Skeletal muscle cell (primary cell): ENCODE measurements at places on chromosomes 5 and 9.

DNA sequence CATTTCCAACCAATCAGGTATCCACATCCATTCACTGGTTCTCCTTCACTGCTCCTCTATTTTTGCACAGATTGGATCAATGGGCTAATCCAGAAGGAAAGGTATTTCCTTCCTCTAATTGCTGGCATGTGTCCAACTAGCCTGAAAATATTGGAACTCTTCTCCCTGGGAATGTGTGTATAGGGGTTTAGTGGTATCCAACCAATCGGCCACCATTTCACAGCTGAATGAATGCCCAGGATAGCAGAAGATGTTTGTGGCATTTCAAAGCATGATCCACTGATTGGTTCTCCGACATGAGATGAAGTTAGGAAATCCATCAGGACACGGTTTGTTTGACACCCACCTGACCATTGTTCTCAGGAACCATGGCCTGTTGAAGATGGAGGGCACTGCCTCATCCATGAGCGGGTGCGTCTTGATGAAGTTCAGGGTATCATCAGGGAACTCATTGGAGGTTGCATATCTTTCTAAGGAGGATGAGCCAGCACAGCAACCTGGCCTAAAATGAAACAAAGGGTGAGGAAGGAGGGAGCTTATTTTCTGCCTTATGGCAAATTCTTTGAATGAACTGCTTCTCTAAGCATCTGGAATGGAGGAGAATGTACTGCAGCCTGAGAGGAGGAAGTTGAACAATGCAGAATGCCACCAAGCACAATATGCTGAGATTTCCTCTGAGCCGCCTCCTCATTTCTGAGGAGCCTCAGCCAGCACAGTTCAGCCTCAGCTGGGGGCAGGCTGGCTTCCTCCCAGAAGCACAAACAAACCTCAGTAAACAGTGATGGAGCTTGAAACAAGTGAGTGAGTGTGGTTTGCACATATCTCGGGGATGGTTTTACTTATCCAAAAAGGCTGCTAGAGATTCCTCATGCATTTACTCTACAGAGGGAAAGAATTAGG is 94.6 kb downstream of the SEMA6A start:
- no peak for DNase-seq

GRCh38 chr5:172549696-172550095 is 91.4 kb upstream of the NEURL1B start:
- DNase-seq, result no peak

- no peak for DNase-seq
Measured at GRCh38 chr9:135391759-135392158, 87.8 kb upstream of the PPP1R26 start.

GRCh38 chr5:58469896-58470295 is 10.0 kb upstream of the PLK2 start:
- DNase-seq, result no peak

GRCh38 chr5:51185850-51186329 is 197.4 kb upstream of the ISL1 start:
- DNase-seq, result no peak

DNA sequence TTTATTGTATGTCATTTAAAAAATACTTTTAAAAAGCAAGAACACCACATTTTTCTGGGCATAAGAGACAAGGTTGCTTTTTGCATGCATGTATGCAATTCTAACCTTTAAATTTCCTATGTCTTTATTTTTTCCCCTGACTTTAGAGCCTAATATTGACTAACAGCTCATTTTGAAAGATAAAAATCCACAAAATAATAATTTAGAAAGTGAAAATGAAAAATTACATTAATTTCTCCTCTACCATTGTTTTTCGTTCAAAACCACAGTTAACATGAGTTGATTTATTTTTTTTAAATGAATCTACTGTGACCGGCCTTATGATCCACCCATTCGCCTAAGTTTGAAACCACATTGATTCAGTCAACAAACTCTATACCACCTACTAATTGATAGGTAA is 137.5 kb upstream of the CDKN2B start:
- DNase-seq, result no peak

DNA sequence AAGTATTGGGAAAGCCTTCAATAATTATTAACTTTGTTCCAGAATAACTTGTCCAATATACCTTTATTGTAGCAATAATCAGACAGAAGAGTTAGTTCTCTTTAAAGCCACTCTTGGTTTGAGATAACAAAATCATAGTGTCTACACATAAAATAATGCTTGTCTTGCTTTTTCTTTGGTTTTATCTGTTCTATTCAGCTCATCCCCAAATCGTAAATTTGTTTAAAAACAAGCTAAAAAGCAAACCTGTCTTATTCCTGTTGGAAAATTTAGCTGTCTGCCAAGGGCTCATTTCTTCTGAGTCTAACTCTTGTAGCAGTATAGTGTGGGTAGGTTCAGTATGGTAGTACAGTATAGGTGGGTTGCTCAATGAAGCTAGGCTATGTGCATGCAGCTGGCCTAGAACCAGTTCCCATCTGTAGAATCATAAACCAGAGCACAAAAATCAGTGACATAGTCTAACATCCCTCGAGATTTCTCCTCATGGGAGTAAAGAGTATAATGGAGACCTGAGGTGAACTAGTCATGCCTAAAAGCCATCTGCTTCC is 17.9 kb upstream of the APBA1 start:
- no peak for DNase-seq

DNA sequence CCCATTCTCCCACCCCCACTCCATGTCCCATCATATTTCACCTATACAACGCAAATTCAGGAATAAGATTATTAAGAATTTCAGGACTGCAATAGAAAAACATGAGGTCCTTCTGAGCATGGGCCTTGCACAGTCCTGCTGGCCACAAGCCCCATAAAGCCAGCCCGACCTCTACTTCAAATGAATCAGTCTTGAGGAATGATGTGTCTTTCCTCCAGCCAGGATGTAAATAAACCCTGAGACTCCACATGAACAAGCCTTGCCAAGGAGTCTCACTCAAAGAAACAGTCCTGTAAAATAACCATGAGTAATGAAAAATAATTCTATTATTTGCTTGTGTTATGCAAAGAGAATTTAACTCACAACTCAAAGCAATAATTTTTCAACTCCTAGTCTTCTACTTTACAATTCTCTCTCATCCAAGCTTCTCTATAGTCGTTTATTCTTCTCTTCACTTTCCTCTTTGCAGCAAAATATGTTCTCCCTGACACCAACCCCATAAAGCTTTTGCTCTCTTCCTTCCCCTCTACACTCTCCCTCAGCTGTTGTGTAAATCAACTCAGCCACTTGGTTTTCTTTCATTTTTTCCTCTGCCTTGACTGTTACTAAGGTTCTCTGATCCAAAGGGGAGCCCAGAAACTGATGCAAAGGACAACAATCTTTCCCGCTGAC is 140.1 kb upstream of the MOCS2 start:
- DNase-seq, result peak; percentile 91

DNA sequence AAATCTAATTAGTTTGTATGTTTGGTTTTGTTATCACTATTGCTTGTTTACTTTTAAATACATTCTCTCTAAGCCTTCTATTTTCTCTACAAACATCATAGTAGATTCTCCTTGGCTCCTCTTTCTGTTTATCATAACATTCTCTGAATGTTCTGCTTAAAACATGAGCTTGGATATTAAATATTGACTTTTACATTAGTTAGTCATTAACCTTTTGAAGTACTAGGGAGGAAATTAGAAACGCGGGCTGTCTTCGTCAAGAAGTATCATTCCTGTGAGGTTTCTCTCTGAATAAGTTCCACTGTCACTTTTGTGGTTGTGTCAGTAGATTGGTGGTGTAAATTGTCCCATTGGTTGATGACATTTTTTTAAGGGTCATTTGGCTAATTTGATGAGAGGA is 821.5 kb downstream of the EFNA5 start:
- no peak for DNase-seq

GRCh38 chr9:98002808-98003207 is 19.7 kb downstream of the ANP32B start:
- DNase-seq, result no peak

DNA sequence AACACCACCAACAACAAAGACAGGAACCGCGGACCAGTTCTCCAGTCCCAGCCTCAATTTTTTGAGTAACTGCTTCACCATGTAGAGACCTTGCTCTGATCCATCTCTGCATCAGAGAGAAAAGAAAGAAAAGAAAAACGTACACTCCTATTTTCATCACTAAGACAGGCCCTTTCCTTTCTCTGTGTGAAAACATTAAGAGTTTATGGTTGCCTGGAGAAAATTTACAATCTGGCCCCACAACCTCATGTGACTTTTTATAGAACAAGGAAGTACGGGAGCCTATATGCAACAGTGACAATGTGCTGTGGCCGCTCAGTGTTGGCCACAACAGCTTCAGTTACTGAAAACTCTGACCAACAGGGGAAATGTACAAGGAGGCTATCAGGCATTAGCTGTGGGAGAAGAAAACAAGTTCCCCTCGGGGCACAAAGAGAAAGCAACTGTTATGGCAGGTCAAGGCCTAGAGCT is 272.9 kb upstream of the PTGER4 start:
- no peak for DNase-seq

DNA sequence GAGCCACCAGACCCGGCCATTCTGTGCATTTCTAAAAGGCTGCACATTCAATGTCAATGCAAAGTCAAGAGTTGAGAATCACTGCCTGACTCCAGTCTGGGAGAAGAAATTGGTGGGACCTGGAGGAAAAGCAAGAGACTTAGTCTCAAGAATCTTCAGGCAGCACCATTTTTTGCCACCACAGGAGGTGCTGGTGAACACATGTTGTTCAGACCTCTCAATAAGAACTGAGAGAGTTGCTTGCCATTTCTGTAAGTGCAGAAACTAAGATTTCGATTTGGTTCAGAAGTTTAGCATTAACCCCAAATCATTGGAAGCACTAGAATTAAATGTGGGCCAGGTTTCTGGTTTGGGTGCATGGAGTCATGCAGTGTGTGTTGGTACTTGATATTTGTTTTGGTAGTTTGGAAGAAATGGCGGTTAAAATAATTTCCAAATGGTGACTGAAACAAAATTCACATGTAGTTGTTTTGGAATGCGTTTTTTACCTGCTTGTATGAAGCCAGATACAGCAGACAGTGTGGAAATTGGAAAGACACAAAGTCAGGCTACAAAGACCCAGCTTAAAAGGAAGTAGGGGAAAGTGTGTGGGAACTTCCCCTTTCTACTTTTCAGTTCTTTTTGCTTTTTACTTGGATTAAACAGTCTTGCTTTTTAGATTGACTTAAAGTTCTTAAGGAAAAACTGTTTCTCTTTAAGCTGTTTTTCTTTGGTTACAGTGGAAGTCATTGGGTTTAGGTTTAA is 20.4 kb downstream of the PDE8B start:
- DNase-seq, result no peak

GRCh38 chr5:102857076-102857818 is 102.1 kb downstream of the PAM start:
- DNase-seq, result no peak

- no peak for DNase-seq
Measured at GRCh38 chr5:161190086-161190485, 338.1 kb upstream of the ATP10B start.

GRCh38 chr5:85143138-85143537 is 758.5 kb upstream of the EDIL3 start:
- DNase-seq, result no peak

- peak; percentile 86 for DNase-seq
Measured at GRCh38 chr5:159184858-159185381, 24.4 kb downstream of the RNF145 start.

GRCh38 chr5:120465436-120465961 is 1.4 kb downstream of the PRR16 start:
- DNase-seq, result no peak

GRCh38 chr9:33787839-33788238 is 7.5 kb upstream of the PRSS3 start:
- DNase-seq, result no peak

DNA sequence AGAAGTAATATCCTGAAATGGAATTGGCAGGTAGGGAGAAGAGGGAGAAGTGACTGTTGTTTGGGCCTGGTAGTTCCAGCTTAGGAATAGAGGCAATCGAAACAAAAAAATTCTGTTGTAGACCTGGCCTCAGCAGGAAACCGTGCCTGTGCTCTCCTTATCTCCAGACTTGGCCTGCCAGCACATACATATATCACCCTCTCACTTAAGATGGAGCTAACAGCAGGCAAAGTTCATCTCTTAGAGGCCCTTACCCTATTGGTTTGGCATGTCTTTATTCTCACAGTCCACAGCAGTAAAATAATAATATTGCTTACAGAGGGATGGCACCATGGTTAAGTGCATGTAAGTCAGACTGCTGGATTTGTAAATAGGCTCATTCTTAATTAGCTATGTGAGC is 19.6 kb upstream of the TNC start:
- no peak for DNase-seq

GRCh38 chr5:102911973-102912372 is 156.9 kb downstream of the PAM start:
- DNase-seq, result peak; percentile 43

GRCh38 chr5:62742207-62742606 is 163.6 kb downstream of the LRRC70 start:
- DNase-seq, result no peak

GRCh38 chr5:101675510-101676219 is 620.4 kb downstream of the SLCO4C1 start:
- DNase-seq, result no peak

DNA sequence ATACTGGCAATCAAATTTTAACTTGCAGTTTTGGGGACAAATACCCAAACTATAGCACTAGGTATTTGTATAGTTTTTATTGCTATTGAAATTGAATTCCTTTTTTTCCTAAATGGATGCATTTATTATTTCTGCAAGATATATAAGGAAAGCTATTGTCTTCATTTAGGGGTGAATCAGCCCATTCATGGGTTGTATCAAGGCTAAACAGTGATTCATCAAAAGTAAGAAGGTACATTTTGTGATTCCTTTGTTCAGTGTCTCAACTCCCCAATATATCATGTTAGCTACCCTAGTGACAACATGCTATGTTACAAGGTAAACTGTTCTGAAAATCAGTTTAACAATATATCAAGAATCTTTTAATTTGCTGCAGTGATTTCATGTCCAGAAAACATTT is 185.7 kb downstream of the PLK2 start:
- DNase-seq, result no peak

DNA sequence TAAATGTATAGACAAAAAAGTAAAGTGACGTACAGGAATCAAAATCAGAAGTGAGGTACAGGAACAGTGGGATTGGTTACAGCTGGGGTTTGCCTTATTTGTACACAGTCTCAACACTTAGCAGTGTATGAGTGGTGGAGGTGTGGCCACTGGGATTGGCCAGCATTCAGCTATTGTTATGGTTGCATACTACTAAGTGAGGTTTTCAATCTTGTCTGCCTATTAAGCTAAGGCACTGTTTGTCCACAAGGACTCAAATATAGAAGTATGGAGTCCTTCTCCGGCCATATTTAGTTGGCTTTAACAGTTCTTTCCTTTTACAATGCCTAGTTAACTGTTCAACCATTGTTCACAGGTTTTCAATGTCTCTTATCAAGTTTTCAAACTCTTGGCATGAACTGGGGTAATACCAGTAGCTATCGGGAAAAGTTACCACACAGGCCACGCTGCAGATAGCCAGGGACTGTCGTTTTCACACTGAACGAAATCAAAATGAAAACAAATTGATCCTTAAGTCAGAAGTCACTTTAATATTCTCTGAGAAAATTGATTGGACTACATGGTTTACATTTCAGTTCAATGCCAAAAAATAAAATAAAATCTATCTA is 176.0 kb upstream of the FREM1 start:
- no peak for DNase-seq

GRCh38 chr5:56012281-56012963 is 17.7 kb upstream of the IL6ST start:
- DNase-seq, result no peak
